Breast epithelium (tissue), 4 donors: ENCODE measurements at places on chromosomes 3 and 15. TPM values are rescaled to one million over a fixed set of nuclear protein-coding genes. Genes with fewer than 3 reads are reported as not detected.

GRCh38 chr3:60839246-60839645, 412.0 kb downstream of the FHIT start:
- DNase-seq: no peak
- H3K4me1 ChIP-seq: no peaks in the 10 kb centered on the region
- H3K27me3 ChIP-seq: no peaks in the 10 kb centered on the region
- no peak overlapping the region for H3K4me3 ChIP-seq

GRCh38 chr15:88833731-88834100, 30.5 kb downstream of the ACAN start:
- no peaks in the 10 kb centered on the region for H3K27me3 ChIP-seq
- H3K4me1 ChIP-seq: no peaks in the 10 kb centered on the region
- H3K36me3 ChIP-seq: no peaks in the 10 kb centered on the region

Gene CALML4
- 5.3 TPM for total RNA-seq

Gene GLDN
- total RNA-seq: 67.2 TPM

Gene LEKR1
- 8.0 TPM for total RNA-seq

Gene CPLX3
- not detected for total RNA-seq
